ENCODE measurements at places on chromosomes 7 and 10.

DNA sequence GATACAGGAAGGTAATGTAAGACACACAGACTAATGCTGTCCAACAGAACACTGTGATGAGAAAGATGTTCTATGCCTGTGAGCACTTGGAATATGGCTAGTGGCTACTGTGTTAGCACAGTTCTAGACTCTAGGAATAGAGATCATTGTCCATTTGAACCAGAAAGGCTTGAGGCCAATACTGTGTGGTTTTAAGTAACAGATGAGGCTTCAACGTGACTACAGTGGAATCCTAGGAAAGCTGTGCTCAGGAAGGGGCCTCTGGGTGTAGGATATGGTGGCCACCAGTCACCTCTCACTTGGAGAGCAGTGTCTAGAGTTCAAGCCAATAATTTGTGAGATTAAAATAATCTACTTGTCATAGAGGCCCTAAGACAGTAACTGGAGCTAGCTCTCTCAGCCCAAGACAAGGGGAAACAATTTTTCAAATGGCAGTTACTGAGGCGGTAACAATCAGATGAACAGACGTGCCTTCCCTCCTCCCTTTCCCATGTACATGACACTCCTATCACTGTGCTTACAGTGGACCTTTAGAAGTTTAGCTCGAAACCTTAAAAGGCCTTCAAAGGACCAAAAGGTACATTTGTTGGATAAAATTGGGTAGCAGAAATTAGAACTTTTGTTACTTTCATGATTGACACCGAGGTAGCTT, 10.2 kb downstream of the ZDHHC16 start:
- no peak for DNase-seq

- DNase-seq, result no peak
Observed at GRCh38 chr10:127987467-127988380, 80.8 kb downstream of the PTPRE start.

- DNase-seq, result no peak
Observed at GRCh38 chr7:82851121-82851520, 311.6 kb downstream of the PCLO start.

DNA sequence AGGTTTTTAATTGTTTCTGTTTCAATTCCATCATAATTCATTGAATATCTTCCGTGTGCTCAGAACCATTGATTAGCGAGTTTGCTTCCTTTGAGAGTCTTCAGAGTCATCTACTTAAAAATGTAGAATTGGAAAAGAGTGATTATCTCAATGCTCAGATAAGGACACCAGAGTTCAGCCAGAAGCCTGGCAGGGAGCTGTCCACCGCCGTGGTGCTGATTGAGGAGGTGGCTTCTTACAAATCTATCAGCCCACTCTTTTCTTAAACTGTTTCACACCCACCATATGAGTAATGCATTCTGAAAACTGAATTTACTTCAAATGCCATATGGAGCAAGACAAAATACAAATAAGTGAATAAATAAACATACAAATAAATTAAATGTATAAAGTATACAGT, 79.3 kb downstream of the INSYN2A start:
- no peak for DNase-seq

- no peak for DNase-seq
Observed at GRCh38 chr10:77159538-77160110, 478.0 kb downstream of the KCNMA1 start.

GRCh38 chr10:21626457-21627161, 92.6 kb downstream of the MLLT10 start:
- no peak for DNase-seq

DNA sequence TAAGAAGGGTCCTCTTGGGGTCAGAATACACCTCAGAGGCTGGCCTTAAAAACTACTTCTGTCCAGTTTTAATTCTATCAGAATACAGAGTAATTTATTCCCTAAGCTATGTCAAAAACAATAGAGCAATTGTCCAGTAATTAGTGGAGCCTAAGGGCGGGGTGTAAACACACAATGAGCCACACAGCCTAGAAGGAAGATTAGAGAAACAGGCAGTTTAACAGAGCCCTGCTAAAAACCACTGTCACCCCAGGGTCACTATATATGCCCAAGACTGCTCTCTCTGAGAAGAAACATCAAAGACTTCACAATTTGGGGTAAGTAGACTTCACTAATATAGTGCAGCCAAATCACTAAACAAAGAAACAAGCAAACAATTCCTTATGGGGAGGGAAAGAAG, 27.2 kb upstream of the WNT2 start:
- no peak for DNase-seq

DNA sequence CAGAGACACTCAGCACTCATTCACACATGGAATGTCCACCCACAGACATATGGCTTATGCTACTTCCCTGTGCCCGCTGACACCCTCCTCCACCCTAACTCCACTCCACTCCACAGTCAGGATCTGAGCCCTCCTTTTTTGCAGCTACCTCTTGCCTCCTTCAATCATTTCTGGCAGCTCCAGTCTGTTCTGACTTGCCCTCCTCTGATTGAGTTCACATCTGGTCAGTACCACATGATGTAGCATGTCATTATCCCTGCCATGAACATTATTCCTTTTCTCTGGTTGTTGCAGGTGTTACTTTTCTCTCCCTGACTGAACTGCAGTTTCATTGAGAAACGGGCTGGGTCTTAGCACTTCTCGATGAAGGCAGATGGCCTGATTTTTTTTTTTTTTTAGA, 130.1 kb upstream of the EGR2 start:
- DNase-seq, result no peak

DNA sequence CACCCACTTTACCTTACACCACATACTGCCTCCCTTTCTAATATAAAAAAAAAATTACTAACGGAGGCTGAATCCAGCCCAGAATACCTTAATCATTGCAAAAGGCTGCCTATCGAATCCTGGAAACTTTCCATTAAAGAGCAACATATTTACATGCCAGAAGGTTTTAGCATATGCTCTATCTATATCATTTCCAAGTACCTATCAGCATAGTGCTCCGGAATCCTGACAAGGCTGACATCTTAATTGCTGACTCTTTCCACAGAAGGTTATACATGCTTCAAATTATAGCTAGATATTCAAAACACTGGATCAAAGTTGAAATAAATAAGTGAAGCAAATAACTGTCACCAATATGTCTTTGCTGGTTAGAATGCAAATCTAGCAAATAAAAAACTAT, 170.9 kb upstream of the CDK1 start:
- DNase-seq, result no peak

DNA sequence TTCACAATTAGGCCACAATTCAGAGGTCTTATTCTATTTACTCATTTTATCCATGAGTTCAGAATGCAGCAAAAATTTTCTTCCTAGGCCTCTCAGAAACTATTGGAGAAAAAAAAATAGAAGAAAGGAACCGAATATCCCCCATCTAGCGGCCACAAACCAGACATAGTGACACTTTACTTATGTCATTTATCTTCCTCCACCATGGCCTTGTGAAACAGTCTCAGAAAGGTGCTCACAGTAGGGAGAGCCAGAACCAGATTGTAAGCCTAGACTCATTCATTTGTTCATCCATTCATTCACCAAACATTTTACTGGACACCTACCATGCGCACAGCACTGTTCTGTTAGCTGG, 16.0 kb downstream of the CREB3L2 start:
- no peak for DNase-seq

- no peak for DNase-seq
Observed at GRCh38 chr10:94363251-94363565, 469 bp upstream of the NOC3L start.

- DNase-seq, result no peak
Observed at GRCh38 chr7:156493942-156494341, 146.6 kb upstream of the RNF32 start.

DNA sequence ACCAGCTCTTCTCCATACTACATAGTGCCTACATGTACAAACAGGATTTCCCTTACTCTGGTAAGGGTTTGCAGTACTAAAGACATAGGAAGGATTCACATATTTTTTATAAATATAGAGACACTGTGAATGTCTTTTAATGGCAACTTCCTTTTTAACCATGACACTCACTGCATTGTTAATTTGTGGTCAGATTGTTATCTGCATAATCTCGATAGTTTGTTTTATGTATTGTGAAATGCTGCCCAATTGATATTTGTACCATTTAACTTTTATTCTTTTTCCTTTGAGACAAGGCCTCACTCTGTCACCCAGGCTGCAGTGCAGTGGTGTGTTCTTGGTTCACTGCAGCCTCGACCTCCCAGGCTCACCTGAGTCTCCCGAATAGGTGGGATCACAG, 39.7 kb downstream of the SP8 start:
- DNase-seq, result no peak

DNA sequence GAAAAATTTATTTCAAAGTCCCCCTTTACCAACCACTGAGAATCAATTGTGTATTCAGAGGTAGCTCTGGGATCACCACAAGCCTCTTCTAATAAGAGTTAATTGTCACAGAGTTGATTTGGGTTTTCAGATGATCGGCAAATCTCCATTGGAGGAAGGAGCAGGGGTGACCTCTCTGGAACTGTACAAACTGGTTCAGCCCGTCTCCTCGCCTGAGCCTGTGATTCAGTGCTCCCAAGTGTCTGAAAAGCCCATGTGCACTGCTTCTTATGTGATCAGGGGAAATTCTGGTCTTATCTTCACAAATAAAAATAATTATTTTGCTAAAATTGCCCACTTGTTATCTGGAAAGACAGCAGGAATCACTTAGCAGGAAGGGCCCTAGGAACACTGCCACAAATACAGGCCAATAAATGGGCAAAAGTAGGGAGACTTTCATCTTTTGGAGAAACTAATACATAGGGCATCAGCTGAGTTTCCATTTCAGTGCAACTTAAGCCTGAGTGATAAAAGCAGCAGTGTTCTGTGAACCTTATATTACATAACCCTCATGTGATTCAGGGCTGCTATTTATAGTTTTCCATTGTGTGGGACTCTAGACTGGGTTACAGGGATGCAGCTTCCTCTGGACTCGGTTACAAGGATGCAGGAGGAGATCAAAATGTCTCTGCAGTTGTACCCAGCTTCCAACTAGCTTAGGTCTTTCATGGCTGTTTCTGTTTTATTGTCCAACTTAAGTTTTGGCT, 32.3 kb downstream of the CDK1 start:
- no peak for DNase-seq

DNA sequence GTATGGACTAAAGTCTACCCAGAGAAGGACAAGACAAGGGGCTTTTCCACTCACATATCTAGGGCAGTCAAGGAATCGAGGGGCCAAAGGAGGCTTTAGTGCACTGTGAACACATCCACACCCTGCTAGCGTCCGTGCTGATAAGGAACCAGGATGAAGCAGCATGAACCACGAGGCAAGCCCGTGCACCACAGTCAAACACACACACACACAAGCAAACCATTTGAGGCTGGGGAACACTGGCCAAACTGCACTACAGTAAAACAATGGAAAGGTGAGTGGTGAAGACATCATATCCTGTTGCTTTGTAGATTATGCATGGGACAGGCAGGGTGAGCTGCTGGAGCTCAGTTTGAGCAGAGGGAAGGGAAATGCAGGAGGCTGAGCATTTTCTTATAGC, 177.4 kb upstream of the CDCA7L start:
- no peak for DNase-seq

GRCh38 chr7:31439165-31439564, 74.7 kb upstream of the ITPRID1 start:
- no peak for DNase-seq

DNA sequence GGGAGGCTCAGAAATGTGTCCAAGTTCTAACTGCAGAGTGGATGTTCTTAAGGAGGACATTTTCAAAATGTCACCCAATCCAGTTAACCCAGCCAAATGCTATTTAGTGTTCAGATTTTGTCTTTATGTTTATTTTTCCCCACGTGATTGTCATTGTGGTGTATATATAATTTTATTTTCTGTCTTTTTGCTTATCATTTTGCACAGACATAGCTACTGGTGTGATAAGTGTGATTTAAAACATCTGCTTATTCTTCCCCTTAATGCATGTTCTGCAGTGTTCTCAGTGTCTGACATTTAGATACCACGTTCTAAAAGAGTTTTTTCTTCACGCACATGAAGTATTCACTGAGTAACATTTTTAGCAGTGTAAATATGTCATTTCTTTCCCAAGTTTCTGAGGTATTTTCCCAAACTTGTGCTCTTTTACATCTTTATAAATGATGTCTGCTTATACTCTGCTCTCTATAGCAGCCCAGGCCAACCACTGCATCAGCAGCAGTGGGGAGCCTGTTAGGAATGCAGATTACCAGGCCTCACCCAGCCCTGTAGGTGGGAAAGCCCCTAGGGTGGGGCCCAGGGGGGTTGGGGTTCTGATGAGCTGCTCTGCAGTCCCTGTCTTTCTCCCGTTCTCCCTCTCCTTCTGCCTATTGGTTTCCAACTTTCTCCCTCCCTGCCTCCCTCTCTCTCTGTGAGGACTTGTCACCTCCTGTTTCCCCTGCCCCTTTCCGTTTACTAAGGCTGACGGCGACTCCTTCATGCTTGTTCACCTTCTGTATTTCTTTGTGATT, 20.8 kb downstream of the ADCY1 start:
- no peak for DNase-seq

DNA sequence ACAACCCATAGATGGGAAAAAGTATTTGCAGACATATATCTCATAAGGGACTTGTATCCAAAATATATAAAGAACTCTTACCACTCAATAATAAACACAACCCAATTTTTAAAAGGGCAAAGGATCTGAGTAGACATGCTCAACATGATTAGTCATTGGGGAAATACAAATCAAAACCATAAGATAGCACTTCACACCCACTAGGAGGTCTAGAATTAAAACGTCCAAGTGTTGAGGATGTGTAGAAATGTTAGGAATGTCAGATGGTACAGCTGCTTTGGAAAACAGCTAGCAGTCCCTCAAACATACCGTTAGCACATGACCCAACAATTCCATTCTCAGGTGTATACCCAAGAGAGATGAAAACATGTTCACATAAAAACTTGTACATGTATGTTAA, 8.3 kb downstream of the PSTK start:
- no peak for DNase-seq

GRCh38 chr7:49773936-49774458, 559 bp downstream of the VWC2 start:
- no peak for DNase-seq

- no peak for DNase-seq
Observed at GRCh38 chr7:471866-472639, 47.6 kb downstream of the PDGFA start.

DNA sequence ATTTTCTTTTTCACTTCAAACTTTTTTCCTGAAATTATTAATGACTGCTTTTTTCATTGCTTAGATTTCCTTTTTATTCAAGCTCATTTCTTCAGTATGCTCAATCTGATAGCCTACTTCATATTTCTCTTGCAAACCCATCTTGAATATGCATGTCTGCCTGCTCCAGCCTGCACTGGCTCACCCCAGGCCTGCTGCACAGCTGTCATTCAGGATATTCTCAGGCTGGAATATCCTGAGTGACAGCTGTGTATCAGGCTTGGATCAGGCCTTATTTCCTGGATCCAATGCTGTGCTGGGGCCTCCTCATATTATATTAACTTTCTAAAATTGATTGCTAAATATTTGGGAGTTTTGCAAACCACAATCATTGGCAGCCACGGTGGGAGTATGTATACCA, 120.2 kb upstream of the TNS3 start:
- no peak for DNase-seq

GRCh38 chr7:12091231-12091630, 119.9 kb upstream of the TMEM106B start:
- no peak for DNase-seq

GRCh38 chr7:146455091-146455655, 338.6 kb downstream of the CNTNAP2 start:
- DNase-seq, result no peak
